ENCODE measurements at places on chromosomes 11 and 22.

- no peak for DNase-seq
Measured at GRCh38 chr11:34600339-34601084, 20.4 kb upstream of the EHF start.

DNA sequence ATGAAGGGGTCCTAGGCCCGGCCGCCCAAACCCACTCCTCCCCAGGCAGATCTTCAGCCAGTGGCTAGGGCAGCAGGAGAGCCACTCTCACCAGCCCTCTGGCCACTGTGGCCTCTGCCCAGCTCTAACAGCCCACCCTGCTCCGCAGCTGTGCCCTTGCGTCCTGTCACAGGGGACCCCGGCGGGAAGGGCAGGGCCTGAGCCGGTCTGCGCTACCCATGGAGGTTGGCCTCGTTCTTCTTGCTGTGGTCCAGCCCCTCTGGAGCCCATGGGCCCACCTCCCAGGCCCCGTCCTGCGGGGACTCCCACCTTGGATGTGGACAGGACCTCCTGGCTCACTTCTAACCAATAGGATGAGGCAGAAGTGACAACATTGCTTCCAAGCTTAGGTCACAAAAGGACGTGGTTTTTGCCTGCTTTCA, 38.3 kb upstream of the TH start:
- DNase-seq = no peak

GRCh38 chr11:65246506-65246905, 15.3 kb upstream of the POLA2 start:
- DNase-seq = no peak

DNA sequence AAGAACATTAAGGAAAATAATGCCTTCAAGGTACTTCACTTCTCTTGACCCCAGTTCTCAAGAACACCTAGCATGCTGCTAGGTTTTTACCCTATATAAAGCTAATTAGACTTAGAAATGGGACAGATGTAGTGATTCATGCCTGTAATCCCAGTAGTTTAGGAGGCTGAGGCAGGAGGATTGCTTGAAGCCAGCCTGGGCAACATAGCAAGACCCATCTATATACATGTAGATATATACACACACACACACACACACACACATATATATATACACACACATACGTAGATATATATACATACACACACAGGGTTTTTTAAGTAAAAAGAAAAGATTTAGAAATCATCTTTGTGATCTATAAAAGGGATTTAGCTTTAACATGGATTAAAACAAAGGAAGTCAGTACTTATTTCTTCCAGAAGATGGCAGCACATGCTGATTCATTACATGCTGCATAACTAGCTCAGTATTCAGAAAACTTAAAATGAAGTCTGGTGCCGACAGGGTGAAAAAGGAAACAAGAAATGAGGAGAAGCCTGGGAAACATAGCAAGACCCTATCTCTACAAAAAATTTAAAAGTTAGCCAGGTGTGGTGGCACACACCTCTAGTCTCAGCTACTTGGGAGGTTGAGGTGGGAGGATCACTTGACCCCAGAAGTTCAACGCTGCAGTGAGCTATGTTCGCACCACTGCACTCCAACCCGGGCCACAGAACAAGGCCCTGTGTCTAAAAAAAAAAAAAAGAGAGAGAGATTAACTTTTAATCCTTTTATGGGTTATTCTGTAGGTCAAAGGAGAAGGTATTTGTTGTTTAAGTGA, 28.5 kb upstream of the RBX1 start:
- no peak for DNase-seq

DNA sequence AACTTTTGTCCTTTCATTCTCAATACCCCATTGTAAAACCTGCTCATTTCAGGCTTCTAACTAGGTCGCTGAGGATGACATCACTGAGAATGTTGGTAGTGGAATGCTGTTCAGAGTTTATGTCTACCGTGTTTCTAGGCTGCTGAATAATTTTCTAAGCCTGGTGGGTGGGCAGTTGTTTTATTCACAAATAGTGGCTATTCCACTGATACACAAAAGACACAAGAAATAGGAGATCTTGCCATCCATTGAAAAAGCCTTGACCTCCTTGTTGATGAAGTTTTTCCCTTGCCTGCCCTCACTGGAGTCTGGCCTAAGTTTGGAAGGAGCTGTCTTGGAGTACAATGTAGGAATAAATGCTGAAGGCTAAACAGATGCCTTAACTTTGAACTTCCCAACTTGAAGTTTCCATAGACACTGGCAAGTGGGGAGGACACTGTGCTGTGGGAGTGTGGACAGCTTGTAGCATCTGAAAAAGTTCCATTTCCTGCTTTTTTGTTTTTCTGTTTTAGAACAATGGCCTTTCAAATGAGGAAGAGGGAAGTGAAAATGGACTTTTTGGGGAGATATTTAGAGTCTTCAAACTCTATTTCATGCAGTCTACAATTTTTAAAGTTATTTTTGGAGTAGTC, 59.2 kb downstream of the TRIM44 start:
- no peak for DNase-seq

DNA sequence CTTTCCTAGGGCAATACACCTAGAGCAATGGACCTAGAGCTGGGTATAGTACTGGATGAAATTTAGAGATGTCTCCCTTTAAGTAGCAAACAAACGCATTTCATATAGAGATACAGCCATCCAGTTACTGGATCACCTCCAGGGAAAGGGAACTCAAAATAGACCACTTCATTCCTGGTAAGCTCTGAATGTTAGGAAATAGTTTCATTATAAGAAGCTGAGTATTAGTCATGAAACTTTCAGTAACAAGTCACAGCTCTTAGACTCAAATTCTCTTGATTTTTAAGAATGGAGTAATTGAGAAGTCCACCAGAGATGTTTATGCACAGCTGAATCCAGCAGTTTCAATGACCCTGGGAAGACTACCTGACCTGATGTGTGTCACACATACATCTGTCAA, 221.9 kb downstream of the FAM76B start:
- no peak for DNase-seq

Data from T-cell (primary cell).